ENCODE measurements at places on chromosomes 1 and 21.

DNA sequence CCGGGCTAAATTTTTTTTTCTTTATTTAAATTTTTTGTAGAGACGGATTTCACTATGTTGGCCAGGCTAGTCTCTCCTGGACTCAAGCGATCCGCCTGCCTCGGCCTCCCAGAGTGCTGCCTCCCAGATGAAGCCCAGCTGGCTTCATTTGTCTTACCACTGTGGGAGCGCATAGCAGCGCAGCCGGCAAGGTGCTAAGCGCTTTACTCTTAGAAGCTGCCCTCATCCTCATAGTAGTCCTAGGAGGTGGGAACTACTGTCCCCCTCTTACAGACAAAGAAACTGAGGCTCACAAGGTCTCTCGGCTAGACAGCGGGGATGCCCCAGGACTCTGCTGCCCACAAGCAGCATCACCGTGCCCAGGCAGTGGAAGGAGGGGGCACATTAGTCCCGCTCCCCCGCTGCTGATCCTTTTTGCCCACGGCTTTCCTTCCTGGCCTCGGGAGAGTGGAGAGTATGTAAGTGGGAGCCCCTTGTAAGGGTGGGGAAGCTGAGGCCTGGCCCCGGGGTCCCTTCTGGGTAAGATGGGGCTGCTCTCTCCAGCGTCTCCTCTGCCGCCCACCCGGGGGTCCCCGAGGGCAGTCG is 726 bp downstream of the TMEM54 start:
- DNase-seq, result no peak

DNA sequence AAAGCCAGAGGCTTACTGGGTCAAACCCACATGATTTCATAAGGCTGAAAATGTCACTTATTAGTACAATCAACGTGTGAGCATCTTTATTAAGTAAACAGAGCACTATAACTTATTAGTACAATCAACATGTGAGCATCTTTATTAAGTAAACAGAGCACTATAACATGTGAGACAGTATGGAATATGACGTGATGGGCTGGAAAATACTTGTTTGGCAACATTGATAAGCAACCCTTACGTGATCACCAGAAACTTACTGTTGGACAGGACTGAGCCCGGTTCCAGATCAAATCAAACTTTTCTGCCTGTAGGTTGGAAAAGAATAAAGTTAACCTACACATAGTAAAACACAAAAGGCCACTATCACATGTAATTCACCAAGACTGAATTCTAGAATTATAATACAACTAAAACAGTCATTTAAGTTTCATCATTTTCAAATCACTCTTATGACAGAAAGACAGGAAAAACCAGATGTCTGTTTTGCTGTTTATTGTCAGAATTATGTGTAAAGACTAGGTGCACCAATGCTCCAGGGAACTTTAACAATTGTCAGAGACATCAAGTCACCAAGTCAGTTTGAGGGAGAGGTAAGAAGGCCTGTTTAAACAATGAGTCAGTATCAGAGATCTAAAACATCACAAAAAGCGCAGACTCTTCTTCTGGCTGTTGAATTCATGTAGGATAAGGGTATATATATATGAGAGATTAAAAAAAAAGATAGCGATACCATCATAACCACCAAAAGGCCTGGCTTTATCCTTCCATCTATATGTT is 15.7 kb downstream of the ATPAF1 start:
- no peak for DNase-seq

DNA sequence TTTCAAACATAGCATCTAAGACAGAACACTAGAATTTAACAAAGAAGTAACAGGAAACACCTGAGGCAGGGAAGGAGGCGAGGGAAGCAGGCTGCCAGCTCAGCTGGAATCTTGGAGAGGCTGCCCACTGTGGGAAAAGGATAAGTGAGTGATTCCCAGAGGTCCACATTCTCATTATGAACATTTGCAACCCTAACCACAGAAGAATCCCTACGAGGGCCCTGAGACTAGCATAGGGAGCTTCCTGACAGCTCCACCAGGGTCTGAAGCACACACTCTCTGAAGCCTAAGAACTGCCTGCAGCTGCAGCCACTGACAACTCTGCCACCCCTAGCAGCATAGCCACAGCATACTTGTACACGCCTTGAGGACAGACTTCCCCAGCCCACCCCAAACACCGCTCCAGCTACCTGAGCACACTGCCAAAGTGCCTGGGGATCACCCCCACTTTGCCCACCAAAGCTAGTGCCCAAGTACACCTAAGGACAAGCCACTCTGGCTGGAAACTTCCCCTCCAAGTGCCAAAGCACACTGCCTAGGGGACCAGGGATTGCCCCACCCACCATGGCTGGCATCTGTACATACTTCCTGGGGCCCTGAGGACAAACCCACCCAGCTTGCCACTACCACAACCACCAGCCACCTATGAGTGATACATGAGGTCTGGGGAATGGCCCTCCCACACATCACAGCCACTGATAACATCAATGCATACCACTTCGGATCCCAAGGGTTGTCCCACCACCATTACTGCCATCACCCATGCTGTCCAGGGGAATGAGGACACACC is 76.6 kb upstream of the GUCA2A start:
- no peak for DNase-seq

DNA sequence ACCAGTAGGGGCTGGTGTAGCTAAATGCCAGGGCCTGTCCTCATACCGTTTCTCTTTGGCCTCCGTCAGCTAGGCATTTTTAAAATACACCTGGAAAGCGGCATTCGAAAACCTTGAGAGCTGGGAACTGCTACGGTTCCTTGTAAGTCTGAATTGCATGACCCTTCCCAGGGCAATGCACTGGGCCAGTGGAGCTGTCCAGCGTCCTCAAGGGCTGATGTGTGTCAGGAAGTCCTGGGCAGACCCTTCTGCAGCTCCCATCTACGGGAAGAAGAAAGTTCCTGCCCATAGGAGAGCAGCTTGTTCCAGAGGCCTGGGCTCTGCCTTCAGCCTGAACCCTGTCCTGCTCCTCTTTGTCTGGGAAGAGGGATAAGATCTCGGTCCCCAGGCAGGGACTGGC is 34.1 kb downstream of the UBASH3A start:
- no peak for DNase-seq

DNA sequence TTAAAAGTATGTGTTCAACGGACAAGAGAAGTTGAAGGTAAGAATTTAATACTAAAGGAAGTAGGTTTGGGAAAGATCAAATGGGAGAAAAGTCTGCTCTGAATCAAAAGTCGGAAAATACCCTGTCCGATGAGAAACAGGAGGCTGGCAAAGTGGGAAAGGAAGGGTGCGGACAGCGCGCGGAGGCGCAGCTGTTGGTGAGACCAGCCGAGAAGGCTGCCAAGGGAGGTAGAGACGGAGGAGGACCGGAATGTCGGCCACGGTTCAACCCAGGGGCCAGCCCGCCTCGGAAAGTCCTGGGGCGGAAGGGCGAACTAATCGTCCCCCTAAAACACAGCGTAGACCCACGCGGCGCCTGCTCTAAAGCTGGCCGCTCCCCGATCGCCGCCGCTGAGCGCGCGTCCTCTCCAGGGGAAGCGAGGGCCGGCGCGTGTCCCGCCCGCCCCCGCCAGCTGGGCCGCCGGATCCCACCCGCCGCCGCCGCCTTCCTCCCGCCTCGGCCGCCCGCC is 639 bp upstream of the SPATA1 start:
- DNase-seq, result no peak

- no peak for DNase-seq
These were observed 98.4 kb downstream of the GLUL start for GRCh38 chr1:182293119-182293589.

DNA sequence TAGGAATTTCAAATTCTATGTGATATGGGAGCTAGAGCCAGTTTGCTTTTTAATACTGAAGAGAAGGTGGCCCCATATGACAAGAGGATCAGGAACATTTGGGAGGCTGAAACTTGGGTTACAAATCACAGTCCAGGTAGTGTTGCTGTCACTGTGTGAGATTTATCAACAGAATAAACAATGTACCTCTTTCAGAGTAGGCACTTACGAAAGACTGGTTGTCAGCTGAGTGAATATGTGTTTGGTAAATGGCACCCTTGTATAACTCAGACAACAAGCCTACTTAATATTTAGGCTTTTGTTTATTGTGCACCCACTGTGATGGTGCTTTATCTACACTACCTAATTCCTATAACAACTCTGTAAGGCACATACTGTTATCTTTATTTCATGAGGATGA is 7.4 kb upstream of the HAO2 start:
- DNase-seq, result no peak

- no peak for DNase-seq
These were observed 235.7 kb upstream of the RAB4A start for GRCh38 chr1:229035054-229035747.

DNA sequence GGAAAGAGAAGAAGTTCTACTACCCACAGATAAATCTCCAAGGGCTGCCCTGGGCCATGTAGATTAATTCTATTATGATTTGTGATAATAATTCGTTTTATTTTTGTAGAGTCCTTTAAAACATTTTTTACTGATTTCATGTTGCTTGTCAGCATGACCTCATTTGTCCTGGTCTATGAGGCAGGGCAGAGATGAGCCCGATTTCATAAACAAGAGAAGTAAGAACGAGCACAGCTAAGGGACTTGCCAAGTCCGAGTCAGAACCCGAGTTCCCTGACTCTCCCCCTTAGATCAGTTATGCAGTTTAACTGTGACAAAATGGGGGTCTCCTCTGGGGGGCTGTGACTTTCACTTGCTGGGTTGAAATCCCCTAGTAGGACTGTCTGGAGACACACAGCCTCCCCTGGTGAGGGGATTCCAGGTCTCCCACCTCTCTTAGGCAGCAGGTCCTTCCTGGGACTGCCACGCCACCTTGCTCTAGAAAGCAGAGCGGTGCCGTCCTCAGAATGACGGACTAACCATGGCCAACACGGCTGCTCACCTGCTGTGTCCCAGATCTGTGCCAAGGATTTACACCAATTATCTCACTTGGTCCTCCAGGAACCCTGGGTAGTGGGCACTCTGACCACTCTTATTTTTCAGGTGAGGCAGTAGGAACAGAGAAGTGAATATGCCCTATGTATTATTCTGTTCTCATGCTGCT is 31.0 kb upstream of the SOX13 start:
- DNase-seq, result no peak

Measured in erythroblast (primary cell).